ENCODE measurements at places on chromosomes 4 and X.

- DNase-seq = no peak
Measured at GRCh38 chr4:54793856-54794422, 136.2 kb downstream of the KIT start.

- DNase-seq = no peak
Measured at GRCh38 chr4:105119356-105119755, 27.3 kb upstream of the TET2 start.

DNA sequence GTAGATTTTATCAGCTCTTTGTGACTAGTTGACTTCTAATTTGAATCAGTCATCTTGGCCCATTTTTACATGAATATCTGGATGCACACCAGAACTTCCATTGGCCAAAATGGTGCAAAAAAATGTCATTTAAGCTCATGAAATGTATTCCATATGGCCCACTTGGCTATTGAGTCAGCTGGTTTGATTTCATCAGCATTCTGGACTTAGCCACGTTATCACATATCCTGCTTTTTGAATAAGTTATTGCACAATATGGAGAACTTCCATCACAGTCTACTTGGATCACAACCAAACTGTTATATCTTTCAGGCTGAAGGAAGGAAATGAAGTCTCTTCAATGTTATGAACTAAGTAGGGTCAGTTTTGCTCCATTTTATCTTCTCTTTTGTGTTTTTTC is 640.6 kb downstream of the PCDH7 start:
- DNase-seq = no peak

- DNase-seq = no peak
Measured at GRCh38 chrX:119045884-119046283, 26.9 kb upstream of the CT47C1 start.

GRCh38 chr4:8157944-8158709 is 486 bp downstream of the ABLIM2 start:
- DNase-seq = no peak

DNA sequence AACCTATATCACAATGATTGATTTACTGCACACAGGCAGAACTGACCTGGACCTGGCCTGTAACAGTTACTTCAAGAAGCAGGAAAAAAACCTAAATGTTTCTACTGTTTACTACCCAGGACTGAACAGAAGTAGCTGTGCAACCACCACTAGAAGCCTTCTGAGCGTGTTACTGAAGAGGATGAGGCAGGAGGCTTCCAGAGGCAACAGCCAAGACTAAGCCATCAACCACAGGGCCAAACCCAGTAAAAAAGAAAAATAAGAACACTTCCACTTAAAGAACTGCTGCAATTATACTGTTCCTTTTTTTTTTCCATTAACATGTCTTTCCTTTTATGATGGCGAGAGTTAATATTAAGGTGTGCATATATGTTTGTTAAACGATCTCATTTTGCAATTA is 29.4 kb upstream of the TTC29 start:
- no peak for DNase-seq

DNA sequence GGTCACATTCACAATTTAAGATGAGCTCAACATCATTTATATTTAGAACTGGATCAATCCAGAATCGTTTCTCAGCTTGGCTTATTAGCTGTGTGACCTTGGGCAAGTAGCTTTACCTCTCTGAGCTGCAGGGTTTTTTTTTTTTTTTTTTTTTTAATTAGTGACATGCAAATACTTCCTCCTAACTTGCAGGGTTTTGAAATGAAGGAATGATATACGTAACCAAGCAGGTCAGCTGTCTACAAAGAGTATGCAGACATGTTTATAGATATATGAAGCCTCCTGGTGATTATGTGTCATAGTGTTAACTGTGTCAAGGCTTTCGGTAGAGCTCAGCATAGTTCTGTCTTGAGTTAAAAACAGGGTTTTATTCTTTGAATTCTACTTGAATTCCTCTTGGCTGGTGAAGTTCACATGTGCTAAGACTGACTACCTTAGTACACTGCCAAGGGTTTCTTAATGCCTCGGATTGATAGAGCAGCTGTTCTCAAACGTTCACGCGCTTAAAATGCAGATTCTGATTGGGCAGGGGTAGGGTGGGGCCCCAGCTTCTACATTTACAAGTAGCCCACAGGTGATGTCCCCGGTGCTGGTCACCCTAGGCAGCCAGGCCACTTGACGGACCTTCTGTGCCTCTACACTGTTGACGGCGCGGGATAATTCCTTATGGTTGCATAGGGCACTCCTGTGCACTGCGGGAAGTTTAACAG is 654 bp upstream of the STS start:
- no peak for DNase-seq

DNA sequence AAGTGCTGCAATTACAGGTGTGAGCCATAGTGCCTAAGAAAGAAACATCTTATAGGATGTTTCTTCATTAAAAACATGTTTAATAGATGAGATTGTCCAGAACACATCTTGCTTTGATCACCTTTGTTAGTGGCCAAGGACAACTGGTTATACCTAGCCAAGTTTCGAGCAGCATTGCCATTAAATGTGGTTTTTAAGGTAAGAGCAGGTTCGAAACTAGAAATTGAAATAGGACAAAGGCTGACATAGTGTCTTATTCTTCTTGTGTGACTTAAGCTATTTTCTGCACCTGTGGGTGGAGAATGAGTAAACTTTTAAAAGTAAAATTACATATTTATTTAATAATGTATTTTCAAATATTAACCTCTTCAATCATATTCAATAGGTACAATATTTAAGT is 59.0 kb downstream of the RBPJ start:
- DNase-seq = no peak

DNA sequence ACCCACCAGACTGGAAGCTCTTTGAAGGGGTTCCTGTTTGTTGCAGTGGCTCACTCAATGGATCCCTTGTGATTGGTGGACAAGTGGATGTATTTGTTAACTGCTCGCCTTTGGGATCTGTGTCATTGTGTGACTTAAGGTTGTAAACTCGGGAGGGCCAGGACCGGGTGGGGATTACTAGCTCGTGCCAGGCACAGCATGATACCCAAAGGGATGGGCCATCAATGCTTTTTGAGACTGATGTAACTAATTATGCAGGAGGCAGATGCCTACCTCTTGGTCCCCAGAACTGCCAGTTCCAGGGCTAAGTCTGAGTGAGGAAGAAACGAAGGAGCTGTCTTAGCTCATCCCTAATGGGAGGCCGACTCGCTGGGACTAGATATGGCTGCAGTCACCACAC is 27.7 kb downstream of the UTP14A start:
- no peak for DNase-seq

DNA sequence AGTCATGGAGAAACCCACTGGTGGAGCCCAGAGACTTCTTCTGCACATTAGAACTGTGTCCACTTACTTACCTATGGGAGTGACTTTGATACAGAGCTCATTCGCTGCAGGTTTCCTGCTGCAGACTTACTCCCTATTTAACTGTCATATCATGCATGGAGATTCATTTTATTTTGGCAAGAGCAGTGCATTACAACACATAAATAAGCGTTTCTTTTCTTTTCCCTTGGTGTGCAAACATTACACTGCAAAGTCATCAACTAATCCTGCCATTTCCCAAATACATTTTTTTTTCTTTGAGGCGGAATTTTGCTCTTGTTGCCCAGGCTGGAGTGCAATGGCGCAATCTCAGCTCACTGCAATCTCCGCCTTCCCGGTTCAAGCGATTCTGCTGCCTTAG is 230.9 kb upstream of the SFRP2 start:
- no peak for DNase-seq

DNA sequence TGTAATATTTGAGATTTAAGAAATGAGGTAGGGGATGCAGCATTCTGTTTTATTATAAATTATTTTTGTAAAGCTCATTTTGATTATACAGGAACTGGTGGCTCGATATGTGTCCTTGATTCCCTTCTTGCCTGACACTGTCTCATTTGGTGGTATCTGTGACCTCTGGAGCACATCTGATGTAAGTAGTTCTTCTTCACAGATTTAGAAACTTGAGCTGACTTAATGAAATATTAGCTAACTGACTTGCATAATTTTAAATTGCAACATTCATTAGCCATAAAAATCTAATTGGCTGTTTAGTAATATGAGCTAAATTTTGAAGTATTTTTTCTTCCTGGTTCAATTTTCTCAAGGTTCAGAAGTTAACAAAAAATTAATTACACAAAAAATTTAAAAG is 69.1 kb downstream of the FBXL5 start:
- no peak for DNase-seq

GRCh38 chr4:121072224-121073003 is at the start of gene NDNF:
TSS of gene NDNF (minus strand) at chr4:121072535. CDS start at chr4:121045837, 26,698 bp downstream.
- DNase-seq = no peak

GRCh38 chr4:13641084-13641483 is 13.6 kb upstream of the BOD1L1 start:
- DNase-seq = no peak

DNA sequence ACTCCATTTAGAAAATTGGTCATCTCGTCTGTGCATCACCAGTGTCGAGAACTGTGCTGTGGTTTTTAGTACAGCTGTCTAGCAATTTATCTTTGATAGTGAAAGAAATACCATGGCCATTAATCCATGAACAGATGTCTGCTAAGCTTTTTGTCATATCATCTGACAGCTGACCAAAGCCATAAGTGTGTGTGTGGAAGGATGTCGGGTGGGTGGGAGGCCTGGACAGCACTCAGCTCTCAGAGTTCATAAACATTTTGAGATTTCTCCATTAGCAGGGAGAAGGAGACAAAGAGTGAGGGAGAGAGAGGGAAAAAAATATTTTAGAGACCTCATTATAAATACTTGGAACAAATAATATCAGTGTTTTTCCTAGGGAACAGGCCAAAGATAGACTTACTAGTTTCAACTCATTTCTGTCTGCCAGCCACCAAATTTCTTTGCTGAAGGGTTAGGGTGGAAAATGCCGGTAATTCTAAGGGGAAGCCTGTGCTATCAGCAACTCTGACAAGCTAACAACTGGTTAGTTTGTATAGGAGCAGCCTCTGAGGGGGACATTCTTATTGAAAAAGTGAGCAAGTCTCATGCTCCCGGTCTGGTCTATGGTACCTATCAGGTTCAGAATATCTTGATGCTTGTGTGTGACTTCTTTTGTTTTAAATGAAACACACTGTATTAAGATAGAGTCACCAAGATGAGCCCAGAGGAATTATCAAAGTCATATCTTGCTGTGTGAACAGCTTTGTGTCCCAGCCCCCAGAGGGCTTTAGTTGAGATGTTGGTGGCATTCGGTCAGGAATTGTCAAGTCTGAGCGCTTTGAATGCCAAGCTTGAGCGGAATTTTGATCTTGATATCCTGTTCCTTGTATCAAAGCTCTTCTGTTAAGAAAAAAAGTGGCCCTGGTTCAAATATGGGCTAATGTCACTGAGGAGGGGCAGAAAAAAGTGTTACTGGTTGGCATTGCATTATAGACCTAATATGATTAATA is 41.9 kb upstream of the PDLIM3 start:
- no peak for DNase-seq

DNA sequence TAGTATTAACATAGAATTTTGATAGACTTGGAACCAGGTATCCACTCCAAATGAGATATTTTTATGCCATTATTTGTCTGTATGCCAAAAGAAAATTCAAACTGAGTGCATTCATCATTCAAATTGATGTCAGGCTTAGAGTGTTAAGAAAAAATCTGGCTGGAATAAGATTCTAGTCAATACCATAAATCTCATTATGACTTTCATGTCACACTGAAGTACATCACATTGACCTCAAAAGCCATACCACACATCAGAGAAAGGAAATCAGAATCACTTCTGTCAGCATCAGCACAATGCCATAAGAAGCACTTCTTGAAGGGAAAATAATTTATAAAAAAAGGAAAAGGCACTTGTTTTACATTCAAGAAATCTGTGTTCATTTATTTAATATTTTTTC is 119.0 kb upstream of the BMP3 start:
- DNase-seq = no peak

DNA sequence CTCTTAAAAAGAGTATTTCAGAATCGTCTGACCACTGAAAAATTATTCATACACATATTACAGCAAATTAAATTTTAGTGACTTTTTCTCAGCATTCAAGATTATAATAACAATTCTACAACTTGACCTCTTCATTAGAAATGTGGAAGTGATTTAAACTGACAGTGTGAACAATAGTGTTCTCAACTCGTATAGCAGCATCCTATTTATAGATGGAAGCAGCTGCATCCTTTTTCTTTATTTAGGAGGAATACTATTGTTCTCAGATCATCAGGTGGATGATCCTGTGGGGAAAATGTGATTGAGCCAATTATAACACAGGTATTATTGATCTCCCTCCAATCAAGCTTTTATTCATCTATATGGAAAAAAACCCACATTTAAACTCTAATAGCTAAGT is 56.7 kb downstream of the RAPGEF2 start:
- DNase-seq = no peak

DNA sequence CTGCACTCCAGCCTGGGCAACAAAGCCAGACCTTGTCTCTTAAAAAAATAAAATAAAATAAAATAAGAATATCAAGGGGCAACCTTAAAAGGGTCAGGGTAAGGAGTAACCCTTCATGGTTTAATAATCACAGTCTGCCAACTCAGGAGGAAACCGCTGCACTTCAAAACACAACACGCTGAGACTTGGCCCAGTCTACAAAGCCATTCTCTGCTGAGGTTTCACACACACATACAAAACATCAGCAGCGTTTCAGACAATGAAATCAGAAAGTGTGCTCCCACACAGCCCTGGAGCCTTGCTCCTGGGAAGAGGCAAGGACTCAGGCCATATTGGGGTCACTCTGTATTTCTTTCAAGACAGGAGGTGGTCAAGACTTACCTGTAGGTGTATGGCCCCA is 18.3 kb downstream of the SCARB2 start:
- DNase-seq = no peak

DNA sequence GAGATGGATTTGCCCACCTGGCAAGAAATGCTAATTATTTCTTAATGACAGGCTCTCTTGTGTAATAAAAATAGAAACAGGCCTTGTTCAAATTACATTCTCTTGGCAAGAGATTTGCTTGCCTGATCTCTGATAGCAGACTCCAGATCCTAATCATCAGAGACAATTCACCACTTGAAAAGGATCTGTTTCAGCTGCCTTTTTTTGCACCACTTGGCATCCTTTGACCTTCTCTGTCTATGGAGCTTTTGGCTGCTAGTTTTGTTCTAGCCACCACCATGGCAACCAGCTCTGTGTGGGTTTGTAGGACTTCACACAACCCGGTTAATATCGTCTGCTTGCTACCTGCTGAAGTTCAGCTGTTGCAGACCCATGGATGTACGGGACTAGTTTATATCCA is 241.1 kb upstream of the TLL1 start:
- DNase-seq = no peak

- DNase-seq = no peak
Measured at GRCh38 chr4:144591401-144591800, 54.6 kb upstream of the HHIP start.

GRCh38 chr4:86031927-86032326 is 327.9 kb downstream of the MAPK10 start:
- no peak for DNase-seq

Data from HuH-7 (cell line).